ENCODE measurements at places on chromosomes 11 and 22. TPM values are rescaled to one million over a fixed set of nuclear protein-coding genes. Genes with fewer than 3 reads are reported as not detected.

The CCDC81 gene
- 0.16 TPM for total RNA-seq

The OR51M1 gene
- not detected for total RNA-seq

The LRRC51 gene
- 5.1 TPM for total RNA-seq

The ABTB2 gene
- total RNA-seq, result 0.29 TPM

The OR56A1 gene
- not detected for total RNA-seq

The INS gene
- not detected for total RNA-seq

The CYB5R2 gene
- 11.0 TPM for total RNA-seq

The CARNS1 gene
- total RNA-seq, result 0.07 TPM

The FADS3 gene
- 106 TPM for total RNA-seq

The MFNG gene
- total RNA-seq, result 0.89 TPM

The TMEM121B gene
- total RNA-seq, result 0.07 TPM

The OR51B5 gene
- 120 TPM for total RNA-seq

The PDGFB gene
- 1.4 TPM for total RNA-seq

The FREY1 gene
- total RNA-seq, result 0.76 TPM

The OR9G4 gene
- not detected for total RNA-seq

The OVCH2 gene
- not detected for total RNA-seq

The SNX15 gene
- 27.8 TPM for total RNA-seq

The DBX1 gene
- total RNA-seq, result not detected

The SLC22A12 gene
- total RNA-seq, result not detected

The TNNI2 gene
- not detected for total RNA-seq

The MMP3 gene
- not detected for total RNA-seq

The TCIRG1 gene
- 96.4 TPM for total RNA-seq

The P2RX6 gene
- total RNA-seq, result 2.7 TPM

The CCDC15 gene
- total RNA-seq, result 3.5 TPM

The C11orf16 gene
- not detected for total RNA-seq

The EHF gene
- total RNA-seq, result 0.76 TPM

The TREH gene
- total RNA-seq, result not detected

The P2RY6 gene
- total RNA-seq, result not detected

The PANX2 gene
- total RNA-seq, result 3.9 TPM

The PKP3 gene
- 102 TPM for total RNA-seq

The RNF141 gene
- 20.6 TPM for total RNA-seq

The GDPD4 gene
- total RNA-seq, result not detected

The SLC5A4 gene
- not detected for total RNA-seq

The ACRV1 gene
- total RNA-seq, result not detected

The LRRC56 gene
- 3.4 TPM for total RNA-seq

The F2 gene
- total RNA-seq, result 0.16 TPM

The KRTAP5-3 gene
- total RNA-seq, result not detected

The KRTAP5-10 gene
- total RNA-seq, result not detected

The UBQLNL gene
- total RNA-seq, result 0.20 TPM

The ABCC8 gene
- 0.27 TPM for total RNA-seq

The SYCE3 gene
- total RNA-seq, result not detected

The LMO2 gene
- 87.3 TPM for total RNA-seq

The ANGPTL5 gene
- total RNA-seq, result not detected

All from K562 (cell line).